ENCODE measurements at places on chromosomes 11 and 22.

GRCh38 chr11:2526808-2527381 is 82.1 kb downstream of the KCNQ1 start:
- DNase-seq, result no peak

DNA sequence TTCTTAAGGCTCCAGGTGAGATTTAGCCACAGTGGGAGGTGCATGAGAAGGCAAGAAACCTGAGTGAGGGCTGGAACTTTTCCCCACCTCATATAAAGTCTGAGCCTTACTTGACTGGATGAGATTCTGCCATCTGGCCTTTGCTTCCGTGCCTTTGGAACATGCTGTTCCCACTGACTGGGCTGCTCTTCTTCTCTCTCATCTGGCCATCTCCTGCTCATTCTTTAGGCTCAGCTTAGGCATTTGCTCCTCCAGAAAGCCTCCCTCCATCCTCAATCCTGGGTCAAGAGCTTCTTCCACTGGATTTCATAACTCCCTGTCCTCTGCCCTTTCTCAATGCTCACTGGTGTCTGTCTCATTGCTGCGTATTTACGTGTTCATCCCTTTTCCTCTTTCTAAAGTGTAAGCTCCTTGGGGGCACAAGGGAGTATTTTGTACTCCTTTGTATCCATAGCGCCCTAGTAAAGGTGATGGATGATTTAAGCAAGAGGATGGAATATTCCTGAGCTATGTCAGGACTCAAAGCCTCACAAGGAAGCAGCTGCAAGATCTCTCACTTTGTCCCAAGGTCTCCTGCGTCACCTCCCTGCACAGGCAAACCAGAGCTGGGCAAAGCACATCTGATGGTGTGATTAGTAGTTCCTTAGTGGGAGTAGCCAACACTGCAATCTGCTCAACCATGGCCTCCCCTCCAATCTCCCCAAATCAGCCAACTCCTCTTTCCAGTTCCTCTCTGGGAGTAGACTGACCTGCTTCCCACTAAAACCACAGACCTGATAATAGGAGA is 15.3 kb downstream of the HSPA8 start:
- DNase-seq, result no peak

GRCh38 chr11:14543260-14543659 is 23.1 kb upstream of the PSMA1 start:
- DNase-seq, result no peak

- no peak for DNase-seq
Measured at GRCh38 chr11:62295504-62295903, 3.4 kb downstream of the SCGB1D4 start.

DNA sequence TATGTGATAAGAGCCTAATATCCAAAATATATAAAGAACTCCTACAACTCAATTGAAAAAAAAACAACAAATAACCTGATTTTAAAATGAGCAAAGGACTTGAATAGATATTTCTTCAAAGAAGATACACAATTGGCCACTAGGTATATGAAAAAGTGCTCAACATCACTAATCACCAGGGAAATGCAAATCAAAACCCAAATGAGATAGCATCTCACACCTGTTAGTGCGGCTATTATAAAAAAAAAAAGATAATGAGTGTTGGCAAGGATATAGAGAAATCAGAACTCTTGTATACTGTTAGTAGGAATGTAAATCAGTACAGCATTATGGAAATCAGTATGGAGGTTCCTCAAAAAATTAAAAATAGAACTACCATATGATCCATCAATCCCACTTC is 5.9 kb upstream of the SIK2 start:
- no peak for DNase-seq

- DNase-seq, result no peak
Measured at GRCh38 chr11:35688023-35688422, 25.4 kb downstream of the TRIM44 start.

GRCh38 chr11:119433358-119433725 is 10.4 kb upstream of the THY1 start:
- no peak for DNase-seq

- DNase-seq, result no peak
Measured at GRCh38 chr11:57341250-57341808, 3.2 kb downstream of the P2RX3 start.

DNA sequence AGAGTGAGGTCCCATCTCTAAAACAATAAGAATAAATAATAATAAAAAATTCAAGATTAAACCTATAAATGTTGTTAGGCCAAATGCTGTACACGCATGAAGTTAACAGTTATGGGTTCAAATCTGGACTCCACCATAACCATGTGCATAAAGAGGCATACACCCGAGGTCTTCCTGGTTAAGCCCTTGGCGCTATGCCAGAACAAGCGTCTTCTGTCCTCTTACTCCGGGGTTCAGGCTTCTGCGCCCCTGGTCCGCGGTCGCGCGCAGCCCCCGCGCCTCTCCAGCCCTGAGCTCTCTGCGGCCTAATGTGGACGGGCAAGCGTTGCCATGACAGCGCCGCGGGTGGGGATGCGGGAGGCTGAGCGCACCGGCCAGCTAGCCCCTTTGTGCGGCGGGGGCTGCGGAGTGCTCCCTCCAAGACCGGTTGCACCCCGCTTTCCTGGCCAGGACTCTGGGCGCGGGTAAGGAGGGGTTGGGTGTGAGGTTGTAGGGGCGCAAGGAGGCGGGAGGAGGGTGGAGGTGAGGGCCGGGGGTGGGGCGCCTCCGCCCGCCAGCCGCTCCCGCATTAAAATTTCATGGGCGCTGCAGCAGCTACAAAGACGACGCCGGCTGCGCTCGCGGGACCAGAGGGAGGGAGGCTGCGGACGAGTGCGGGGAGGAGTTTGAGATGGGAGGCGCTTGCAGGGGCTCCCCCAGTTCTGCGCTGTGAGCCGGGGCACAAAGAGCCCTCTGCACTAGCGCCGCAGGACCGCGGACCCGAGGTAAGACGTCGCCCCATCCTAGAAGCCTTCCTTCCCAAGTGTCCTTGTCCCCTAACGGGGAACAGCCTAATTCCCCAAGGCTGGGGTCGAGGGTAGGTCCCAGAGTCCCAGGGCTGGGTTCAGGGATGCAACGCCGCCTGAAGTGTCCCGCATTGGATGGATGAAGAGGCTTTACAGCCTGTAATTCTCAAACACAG is at the start of gene MIAT:
MIAT (plus strand) TSS at position 698 of the 961 bp plus-strand sequence.
- DNase-seq, result no peak

GRCh38 chr22:31451709-31452571 is 37.7 kb downstream of the EIF4ENIF1 start:
- DNase-seq, result peak; percentile 21

GRCh38 chr11:61516675-61517572 is 8.4 kb downstream of the LRRC10B start:
- no peak for DNase-seq

GRCh38 chr11:12253843-12254281 is 123.5 kb upstream of the PARVA start:
- DNase-seq, result no peak

- DNase-seq, result no peak
Measured at GRCh38 chr22:30602049-30602448, 4.9 kb upstream of the TCN2 start.

GRCh38 chr22:17928391-17928790 is 96.0 kb downstream of the MICAL3 start:
- DNase-seq, result no peak

GRCh38 chr11:101866619-101867491 is 48.0 kb upstream of the CEP126 start:
- no peak for DNase-seq

- no peak for DNase-seq
Measured at GRCh38 chr11:123313262-123313661, 116.8 kb upstream of the GRAMD1B start.

DNA sequence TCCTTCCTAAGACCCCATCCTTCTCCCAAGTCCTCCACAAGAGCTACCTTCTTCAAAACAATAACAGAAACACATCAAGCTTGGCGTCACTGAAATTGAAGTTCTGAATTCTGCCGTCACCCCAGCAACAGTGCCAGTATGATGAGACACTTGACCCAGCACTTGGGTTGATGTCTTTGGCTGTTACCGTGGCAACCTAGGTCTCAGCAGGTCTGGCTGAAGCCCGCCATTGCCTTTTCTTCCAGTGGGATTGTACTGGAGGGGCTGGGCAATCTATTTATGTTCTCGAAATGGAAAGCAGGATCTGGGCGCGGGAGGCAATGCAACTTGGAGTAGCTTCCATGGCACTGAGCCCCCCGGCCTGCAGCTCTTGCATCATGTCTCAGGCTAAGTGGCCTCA is 23.8 kb downstream of the NPTXR start:
- DNase-seq, result no peak

DNA sequence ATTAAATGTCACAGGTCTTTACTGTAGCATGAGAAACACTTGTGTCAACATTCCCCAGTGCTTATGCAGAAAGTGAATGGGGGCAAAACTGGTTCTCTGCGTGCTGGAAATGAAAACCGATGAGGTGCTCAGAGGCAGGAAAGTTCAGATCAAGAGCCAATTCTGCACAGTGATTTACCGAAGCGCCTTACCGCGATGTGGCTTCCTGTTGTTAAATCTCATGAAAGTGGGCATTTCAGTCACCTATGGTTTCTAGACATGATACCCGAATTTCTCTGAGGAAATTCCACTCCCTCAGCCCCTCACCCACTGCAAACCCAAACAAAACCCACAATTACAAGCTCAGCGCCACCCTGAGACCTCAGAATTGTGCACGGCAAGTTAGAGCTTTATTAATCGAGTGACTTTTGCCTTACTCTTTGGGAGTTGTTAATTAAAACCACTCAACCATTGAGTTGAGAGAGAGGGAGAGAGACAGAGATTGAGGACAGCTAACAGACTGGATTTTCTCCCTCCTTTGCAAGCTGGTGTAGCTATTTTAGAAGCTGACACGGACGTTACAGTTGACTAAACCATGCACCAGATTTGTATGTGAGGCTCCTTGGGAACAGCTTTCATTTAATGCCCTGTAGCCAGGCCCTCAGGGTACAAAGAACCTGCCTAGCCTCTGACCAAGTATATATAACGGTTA is 196.4 kb downstream of the DBX1 start:
- no peak for DNase-seq

DNA sequence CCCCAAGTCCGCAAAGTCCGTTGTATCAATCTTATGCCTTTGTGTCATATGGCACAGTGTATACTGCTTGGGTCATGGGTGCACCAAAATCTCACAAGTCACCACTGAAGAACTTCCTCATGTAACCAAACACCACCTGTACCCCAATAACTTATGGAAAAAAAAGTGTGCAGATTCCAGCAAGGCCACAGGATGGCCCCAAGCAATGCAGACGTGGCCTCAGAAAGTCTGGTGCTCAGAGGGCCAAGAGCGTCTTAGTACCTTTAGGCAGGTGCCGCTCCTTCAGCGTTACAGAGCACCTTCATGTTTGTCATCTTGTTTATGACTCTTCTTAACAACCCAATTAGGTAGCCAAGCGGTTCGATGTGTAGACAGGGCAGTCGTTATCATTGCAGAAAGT is 65.3 kb downstream of the PRDM11 start:
- no peak for DNase-seq

GRCh38 chr11:129721685-129722084 is 94.0 kb upstream of the TMEM45B start:
- DNase-seq, result no peak

- no peak for DNase-seq
Measured at GRCh38 chr11:132898021-132898420, 634.3 kb downstream of the OPCML start.

- DNase-seq, result no peak
Measured at GRCh38 chr11:83816572-83817187, 530.5 kb upstream of the CCDC90B start.

- DNase-seq, result no peak
Measured at GRCh38 chr11:85652786-85653447, 5.2 kb downstream of the TMEM126A start.

GRCh38 chr22:29290061-29290460 is 16.4 kb upstream of the GAS2L1 start:
- no peak for DNase-seq

DNA sequence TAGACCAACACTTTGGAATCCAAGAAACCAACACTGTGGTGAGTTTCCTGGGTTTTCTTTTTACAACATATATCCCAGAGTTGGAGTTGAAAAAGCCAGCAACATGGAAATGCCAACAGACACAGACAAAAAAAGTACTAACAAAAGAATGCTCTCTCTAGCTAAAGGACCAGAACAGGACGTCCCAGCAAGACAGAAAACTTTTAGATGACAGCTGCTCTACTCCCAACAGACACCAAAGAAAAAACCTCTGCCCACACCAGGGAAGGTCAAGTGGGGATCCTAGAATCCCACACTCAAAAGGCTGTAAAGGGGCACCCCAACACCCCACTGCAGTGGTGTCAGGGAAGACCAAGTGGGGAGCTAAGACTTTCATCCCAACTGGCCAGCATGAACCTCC is 23.3 kb downstream of the RRAS2 start:
- no peak for DNase-seq

DNA sequence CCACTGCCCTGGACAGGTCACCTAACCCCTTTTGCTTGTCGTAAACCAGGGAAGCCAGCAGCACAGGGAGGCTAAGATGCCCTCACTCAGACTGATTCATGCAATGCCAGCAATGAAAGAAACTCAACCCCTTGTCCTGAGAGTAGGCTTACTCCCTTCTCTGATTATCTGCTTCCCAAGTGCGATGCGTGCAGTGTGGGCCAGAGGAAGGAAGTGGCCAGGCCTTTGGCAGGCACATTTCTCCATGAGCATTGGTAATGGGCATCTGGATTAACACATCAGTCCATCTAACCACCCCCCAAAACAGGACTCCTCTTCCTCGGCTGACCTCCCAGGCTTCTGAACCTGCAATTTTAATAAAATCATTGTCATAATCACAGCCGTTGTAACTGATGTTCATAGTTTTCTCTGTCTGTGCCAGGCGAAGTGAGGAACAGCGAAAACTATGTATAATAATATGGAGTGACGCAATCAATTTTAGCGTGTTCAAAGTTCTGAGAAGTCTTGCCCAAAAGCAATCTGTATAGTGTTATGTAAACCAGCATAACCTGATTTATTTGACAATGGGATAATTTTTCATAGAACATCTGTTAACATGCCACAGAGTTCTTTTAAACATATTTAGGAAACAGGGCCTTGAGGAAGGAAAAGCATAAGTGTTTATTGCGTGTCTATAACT is 33.9 kb downstream of the TST start:
- DNase-seq, result no peak

GRCh38 chr11:107545101-107545514 is 20.4 kb downstream of the ALKBH8 start:
- no peak for DNase-seq

GRCh38 chr11:131638889-131639288 is 268.5 kb downstream of the NTM start:
- DNase-seq, result no peak

DNA sequence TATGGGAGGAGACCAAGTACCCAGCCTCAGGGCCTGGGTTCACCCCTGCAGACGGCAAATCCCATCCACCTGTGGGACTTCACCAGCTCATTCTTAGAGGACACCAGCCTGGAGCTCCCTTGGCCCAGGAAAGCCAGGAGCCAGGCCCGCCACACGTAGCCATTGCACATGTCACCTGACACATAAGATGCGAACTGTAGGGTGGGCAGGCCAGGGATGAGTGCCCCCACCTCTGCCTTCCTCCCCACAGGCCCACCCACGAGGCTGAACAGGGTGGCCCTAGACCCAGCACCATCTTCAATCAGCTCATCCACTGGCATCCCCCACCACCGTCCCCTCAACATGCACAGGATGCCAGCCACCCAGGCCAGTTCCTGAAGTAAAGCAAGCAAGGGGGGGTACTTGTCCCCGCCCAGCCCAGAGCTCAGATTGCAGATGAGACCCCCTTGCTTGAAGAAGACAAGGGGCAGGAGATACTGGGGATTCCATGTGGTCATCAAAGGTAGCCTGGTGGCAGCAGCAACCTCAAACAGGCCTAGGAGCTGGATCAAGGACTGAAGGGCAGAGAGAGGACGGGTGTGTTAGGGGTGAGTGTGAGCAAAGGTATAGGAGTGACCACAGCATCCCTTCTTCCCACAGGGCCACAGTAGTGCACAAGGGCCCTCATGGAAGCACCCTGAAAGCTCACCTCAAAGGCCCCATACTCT is 45.6 kb downstream of the IGLL5 start:
- DNase-seq, result no peak

GRCh38 chr11:46075168-46075567 is 46.1 kb downstream of the PHF21A start:
- DNase-seq, result no peak
